ENCODE measurements at places on chromosomes 1 and 21.

DNA sequence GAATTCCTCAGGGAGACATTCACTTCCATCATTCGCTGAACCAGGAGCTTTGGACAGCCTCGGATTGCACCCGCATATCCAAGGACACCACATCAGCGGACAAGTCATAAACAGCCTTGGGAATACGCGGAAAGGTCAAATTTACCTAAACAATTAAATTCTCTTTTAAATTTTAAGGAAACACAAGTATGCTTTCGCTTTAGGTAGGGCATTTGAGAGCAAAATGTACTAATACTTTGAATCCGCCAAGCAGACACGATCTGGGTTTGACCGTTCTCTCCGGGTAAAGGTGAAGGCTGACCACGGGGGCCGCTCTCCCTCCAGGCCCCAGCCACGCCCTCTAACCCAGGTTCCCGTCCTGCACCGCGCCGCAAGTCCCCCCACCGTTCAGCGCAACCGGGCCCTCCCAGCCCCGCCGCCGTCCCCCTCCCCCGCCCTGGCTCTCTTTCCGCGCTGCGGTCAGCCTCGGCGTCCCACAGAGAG lies 479 bp upstream of the ACADM start:
- peak; percentile 60 for DNase-seq

- peak; percentile 92 for DNase-seq
Observed at GRCh38 chr1:25131794-25132193, 100.5 kb downstream of the SYF2 start.

DNA sequence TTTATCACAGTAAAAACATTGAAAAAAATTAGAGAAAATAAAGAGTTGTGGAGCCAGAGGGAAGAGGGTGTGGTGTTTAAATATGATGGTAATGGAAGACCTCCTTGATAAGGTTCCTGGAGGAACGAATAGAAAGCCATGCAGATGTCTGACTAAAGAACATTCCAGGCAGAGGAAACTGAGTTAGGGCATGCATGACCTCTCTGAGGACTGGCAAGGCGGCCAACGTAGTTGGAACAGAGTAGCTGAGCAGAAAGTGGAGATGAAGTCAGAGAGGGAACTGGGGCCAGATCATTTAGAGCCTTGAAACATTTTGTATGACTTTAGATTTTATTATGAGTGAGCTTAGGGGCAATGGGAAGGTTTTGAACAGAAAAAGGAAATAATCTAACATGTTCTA lies 377.5 kb downstream of the HLX start:
- no peak for DNase-seq

- DNase-seq, result peak; percentile 63
Observed at GRCh38 chr1:246117066-246117791, 389.9 kb downstream of the SMYD3 start.

DNA sequence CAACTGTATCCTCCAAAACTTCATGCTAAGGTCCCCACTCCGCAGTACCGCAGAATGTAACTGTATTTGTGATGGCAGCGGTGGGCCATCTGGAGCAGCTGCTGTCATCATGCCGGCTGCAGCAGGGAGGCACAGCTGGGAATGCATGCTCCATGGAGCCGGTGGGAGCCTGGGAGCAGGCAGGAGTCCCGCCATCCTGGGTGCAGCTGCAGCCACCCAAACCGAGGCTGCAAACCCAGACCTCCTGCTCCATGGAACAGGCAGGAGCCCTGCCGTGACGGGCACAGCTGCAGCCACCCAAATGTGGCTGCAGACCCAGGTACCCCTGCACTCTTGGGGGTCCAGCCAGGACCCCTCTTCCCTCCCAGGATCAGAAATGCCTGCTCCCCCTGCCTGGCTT lies 80.3 kb downstream of the SCMH1 start:
- no peak for DNase-seq

GRCh38 chr1:163130225-163130856 lies 61.2 kb downstream of the RGS4 start:
- no peak for DNase-seq

GRCh38 chr1:172533513-172534151 lies 682 bp downstream of the SUCO start:
- peak; percentile 19 for DNase-seq

DNA sequence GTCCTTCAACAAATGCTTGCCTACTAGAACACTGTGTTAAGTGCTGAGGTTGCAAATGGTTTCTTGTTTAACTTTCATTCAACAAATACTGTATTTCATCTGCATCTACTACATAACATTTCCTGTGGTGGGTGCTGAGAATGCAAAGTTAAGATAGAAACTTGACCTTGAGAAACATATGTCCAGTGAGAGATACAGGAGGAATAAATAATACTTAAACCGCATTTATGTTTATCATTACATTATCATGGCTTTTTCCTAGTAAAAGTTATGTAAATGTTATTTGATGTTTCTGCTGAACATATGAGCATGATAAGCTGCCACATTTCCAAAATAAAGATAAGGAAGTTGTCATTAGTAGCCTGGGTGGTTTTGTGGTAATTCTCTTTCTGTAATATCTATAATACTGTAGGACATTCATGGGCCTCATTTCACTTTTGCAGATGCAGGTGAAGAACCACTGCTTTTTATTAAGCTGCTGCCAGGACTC lies 590.4 kb downstream of the PLPP3 start:
- DNase-seq, result no peak

DNA sequence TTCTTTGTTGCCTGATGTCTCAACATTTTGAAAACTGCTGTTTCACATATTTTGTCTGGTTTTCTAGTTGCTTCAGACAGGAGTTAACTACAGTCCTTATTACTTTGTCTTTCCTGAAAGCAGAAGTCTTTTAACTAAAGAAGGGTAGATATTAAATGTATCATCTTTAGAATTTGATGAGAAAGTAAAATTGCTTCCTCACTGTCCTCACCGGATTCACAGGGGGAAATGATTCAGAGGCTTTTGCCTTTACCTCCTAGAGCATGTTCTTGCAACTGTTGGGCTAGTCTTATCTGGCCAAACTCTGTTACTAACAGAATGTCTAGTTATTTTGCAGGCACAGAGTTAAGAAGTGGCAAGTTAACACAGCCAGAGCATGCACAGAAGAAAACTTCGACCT lies 107.2 kb upstream of the VAV3 start:
- DNase-seq, result no peak

- no peak for DNase-seq
Observed at GRCh38 chr1:226128487-226129075, 58.0 kb downstream of the ACBD3 start.

DNA sequence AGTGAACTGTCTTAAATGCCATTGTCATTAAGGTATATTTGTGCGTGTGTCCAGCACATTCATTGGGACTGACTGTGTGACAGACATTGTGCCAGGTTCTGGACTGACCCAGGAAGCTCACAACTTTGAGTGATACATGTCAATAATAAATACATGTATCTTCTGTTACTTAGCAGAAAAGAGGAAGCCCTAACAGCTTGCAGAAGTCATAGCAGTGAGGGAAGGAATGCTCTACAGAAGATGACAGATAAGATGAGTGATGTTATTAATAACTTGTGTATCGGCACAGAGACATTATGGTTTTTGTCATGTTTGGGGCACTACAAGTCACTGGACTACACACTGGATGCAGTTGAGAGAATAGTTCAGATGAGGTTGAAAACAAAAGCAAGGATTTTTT lies 1.2 kb upstream of the SRSF11 start:
- DNase-seq, result peak; percentile 50

- DNase-seq, result no peak
Observed at GRCh38 chr1:8274352-8274751, 43.6 kb upstream of the SLC45A1 start.

DNA sequence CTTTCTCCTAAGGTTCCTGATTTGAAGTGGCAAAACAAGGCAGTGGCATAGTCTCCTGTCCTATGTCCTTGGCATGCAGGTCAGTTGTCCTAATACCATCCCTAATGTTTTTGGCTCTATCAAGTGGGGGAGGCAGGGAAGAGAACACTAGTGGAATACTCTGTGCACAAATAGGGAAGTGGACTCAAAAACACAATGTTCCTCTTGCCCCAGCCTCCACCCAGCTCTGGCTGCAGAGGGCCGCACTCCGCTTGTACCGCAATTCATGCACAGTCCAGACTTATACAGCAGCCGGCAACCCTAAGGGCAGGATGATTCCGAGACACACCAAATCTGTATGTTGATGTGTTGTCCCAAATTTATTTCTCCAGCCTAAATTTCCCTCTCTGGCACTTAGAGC lies 14.5 kb downstream of the PLEKHO1 start:
- no peak for DNase-seq

- no peak for DNase-seq
Observed at GRCh38 chr1:201968202-201968925, 13.1 kb downstream of the TIMM17A start.

DNA sequence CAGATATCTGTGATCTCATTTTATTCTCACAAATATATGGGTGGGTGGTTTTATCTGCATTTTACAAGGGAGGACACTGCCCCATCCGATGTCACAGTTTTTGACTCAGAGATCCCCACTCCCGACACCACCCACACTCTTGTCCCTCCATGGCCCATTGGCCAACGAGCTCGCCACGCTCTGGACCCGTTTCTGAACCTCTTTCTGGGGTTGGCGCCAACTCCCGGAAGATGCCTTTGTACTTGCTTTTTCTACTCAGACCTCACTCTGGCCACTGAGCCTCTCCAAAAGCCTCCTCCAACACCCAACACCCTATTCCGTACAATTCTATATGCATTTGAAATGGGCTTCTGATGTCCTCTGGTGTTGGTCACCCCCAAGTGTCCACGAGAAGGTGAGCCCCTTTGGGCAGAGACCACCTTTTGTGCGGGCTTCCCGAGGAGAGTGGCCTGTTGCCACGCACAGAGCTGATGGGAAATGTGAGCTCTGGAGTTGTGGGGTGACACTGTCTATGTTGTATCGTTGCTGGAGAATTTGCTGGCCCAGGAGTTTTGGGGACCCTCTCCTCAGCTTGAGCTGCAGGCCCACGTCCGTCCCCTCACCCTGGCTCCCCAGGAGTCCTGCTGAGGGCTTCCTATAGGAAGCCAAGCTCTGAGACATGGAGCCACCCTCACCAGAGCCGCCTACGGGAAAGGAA lies 366.9 kb upstream of the VAMP3 start:
- DNase-seq, result no peak

- no peak for DNase-seq
Observed at GRCh38 chr1:206447792-206448191, 22.5 kb upstream of the IKBKE start.

GRCh38 chr1:201311356-201312011 lies 28.2 kb downstream of the PKP1 start:
- peak; percentile 39 for DNase-seq

DNA sequence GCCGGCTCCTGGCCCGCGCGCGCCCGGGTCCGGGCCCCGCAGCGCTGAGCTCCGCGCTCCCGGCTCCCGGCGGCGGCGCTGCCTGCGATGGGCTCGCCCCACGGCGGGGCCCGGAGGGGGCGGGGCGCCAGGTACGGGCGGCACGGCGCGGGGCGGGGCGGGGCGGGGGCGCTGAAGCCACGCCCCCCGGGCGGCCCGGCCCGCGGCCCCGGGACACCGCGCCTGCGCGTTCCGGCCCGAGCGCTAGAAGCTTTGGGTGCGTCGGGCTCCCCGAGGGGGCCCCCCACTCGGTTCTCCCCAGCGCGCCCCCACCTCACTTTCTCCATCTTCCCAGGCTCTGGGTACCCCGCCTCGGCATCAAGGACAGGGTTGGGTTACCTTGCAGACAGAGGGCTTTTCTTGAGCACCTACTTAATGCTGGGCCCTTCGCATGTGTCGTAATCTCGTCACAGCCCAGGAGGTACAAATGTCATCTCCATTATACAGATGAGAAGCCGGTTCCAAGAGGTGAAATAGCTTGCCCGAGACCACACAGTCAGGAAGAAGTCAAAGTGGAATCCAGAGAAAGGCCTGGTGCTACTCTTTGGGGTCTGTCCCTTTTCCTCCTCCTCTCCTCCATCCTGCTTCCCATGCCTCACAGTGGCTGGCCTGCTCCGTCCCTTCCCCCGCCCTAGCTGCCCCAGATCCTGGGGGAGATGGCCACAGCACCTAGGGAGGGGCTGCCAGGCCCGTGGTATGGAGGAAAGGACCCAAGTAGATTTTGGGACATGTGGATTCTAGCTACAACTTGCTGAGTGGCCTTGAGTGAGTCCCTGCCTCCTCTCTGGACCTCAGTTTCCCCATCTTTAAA lies 46.5 kb downstream of the RAP1GAP start:
- DNase-seq, result no peak

- no peak for DNase-seq
Observed at GRCh38 chr1:156538711-156539440, 33.5 kb downstream of the IQGAP3 start.

DNA sequence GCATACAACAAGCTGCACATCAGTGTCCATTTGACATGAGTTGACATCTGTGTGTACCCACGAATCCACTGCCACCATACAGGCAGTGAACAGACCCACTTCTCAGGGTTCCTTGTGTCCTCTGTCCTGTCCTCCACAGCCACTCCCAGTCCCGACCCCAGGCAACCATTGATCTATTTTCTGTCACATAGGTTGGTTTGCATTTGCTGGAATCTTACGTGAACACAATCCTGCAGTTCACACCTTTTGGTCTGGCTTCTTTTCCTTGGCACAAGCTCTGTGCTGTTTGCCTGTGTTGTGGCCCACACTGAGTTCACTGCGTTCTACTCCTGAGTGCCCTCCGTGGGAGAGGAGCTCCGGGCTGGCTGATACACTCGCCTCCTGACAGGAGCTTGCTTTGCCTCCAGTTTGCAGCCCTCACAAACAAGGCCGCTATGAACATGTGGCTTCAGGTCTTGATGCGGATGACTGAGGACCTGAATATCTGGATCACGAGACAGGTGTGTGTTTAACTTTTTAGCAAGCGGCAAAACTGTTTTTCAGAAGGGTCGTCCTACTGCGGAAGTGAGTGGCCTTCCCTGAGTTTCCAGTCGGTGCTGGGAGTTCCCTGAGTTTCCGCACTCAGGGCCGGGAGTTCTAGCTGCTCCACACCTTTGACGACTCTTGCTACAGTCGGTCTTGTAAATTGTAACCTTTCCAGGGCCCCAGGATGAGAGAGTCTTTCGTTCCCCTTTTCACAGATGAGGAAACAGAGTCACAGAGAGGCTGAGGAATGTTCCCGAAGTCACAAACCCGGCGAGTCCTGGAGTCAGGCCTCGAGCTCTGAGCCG lies 13.0 kb upstream of the COL18A1 start:
- no peak for DNase-seq

- peak; percentile 9 for DNase-seq
Observed at GRCh38 chr1:869499-870244, 54.1 kb upstream of the SAMD11 start.

DNA sequence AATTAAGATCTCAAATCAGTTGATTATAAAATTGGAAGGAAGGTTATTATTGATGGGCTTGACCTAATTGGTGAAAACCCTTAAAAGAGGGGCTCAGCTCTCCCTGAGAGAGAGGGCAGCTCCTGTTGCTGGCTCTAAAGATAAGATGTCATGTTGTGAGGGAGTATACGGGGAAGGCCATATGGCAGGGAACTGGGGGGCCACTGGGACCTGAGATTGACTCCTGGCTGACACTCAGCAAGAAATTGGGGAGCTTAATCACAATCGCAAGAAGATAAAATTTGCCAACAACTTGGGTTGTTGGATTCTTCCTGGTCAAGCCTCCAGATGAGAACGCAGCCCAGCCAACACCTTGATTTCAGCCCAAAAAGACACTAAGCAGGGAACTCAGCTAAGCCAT lies 69.7 kb upstream of the KCNJ6 start:
- DNase-seq, result no peak
